ENCODE measurements at places on chromosomes 16 and 17.
A peak's percentile ranks its signal among the peaks of the same experiment; 100 is the strongest.

- no peak for DNase-seq
Measured at GRCh38 chr17:1110541-1110861, 69.3 kb downstream of the ABR start.

- no peak for DNase-seq
Measured at GRCh38 chr17:65529761-65530522, 31.5 kb downstream of the AXIN2 start.

GRCh38 chr17:43846963-43847371 is at the start of gene CD300LG:
Gene CD300LG, plus strand, starts transcription at chr17:43847176. Its CDS starts 41 bp downstream, at chr17:43847217.
- peak; percentile 49 for DNase-seq

DNA sequence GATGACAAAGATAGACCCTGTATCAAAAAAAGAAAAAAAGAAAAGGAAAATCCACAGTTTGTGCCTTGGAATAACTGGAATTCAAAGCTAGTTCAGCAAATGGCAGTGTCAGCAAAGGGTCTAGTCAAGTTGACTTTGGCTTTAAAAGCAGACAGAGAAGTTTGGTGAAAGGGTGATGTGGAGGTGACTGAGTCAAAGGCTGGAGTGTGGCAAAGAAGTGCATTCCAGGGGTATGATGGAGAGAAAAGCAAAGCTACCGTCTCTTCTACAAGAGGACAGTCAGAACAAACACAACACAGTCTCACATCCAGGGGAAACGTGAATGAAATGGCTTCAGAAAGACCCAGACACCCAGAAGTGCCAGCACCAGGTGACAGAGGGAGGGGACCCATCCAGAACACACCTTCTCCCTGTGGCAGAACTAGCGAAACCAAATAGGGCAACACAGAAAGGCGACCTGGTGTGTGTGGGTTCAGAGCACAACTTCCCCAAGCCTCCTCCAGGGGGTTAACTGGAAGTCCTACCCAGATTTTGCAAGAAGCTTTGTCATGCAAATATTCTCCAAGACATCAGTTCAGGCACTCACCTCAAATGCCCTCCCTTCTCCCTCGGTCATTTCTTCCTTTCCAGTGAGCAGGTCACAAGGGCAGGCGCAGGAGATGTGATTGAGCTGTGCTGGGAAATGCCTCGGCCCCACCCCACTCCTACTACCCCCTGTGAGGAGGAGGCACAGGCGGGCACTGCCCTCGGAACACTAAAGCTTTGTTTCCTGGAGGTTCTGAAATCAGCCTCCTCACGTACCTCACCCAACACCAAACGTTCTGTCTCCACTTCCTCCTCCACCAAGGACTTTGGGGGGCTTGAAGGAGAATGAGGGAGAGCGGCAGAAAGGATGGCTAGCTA is 481.9 kb downstream of the SOX9 start:
- DNase-seq: no peak

DNA sequence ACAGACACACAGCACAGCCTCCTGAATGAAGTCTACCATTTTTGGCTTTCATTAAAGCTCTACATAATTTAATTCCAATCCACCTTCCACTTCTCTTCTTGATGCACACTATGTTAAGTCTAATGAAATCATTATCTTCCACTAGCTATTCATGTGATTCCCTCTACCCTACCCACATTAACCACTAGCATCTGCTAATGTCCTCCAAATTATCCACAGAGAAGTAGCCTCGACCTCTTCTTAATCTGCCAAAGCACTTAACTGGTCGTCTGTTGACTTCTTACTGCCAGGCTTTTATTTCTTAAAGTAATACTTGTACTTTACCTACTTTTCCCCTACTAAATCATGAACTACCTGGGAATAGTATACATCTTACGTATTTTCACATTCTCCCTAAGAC is 91.8 kb downstream of the NCOR1 start:
- no peak for DNase-seq

- DNase-seq: peak; percentile 21
Measured at GRCh38 chr16:2296661-2297505, 29.0 kb upstream of the RNPS1 start.

GRCh38 chr17:4187076-4187475 is 44.1 kb downstream of the CYB5D2 start:
- DNase-seq: no peak

DNA sequence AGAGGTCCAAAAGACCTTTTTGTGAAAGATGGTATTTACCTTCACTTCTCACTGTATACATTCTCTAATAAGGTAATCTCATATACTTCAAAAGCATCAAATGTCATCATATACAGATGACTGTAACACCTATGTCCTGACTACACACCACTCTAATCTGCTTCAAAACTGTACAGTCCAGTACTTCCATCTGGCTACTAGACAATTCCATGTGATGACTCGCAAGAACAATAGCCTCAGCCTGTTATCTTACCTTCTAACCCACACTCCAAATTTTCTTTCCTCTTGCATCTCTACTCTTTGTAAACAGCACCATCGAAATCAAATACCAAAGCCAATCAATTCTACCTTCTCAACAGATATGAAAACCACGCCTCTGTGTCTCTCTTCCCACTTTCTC is 24.1 kb downstream of the MYO1D start:
- no peak for DNase-seq

DNA sequence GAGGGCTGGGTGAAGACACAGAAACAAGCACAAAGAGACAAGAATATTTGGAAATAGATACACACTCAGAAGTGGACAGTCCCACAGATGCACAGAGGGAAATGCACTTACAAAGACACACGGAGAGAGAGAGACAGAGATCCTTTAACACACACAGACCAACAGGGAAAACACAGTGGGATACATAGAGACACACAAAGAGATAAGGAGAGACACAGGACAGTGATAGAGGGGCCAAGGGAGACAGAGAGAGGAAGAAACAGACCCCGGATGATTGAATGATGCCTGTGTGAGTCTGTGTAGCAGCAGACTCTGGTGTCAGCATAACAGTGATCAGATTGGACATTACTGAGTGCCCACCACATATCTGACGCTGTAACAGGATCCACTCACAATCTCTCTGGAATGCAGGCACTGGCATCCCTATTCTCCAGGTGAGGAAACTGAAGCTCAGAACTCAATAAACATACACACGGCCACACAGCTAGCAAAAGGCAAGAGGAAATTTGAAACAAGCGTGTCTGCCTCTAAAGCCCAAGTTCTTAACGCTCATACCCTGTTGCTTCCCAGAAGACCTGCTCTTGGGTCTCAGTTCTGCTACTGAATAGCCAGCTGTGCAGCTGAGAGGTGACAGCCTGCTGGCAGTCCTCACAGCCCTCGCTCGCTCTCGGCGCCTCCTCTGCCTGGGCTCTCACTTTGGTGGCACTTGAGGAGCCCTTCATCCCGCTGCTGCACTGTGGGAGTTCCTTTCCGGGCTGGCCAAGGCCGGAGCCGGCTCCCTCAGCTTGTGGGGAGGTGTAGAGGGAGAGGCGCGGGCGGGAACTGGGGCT is 186.3 kb upstream of the NLRP1 start:
- DNase-seq: no peak

- DNase-seq: peak; percentile 32
Measured at GRCh38 chr16:21524068-21524751, 75.2 kb upstream of the METTL9 start.

DNA sequence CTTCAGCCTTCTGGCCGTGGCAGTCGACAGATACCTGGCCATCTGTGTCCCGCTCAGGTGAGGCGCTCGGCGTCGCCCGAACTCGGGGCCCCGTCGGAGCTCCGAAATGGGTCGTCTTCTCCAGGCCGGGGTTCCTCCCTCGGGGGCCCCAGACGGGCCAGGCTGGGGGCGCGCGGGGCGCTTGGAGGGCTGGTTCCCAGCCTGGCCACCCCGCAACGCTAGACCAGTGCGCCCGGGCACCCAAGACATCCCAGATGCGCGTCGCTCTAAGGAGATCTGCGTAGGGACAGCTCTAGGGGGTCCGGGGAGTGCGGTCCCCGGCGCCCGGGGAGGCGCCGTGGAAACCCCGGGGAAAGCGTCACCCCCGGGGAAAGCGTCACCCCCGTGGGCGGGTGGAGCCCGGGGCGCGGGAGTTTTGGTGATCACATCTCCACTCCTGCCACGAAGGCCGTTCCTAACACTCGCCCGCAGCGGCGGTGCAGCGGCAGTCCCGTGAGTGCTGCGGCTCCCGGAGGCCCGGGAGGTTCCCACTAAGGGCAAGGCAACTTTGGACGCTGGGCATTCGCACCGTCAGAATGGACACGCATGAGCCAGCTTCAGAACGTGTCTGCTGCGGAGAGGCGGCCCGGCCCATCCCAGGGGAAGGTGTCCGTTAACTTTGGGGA is 729 bp downstream of the ADORA2B start:
- no peak for DNase-seq

DNA sequence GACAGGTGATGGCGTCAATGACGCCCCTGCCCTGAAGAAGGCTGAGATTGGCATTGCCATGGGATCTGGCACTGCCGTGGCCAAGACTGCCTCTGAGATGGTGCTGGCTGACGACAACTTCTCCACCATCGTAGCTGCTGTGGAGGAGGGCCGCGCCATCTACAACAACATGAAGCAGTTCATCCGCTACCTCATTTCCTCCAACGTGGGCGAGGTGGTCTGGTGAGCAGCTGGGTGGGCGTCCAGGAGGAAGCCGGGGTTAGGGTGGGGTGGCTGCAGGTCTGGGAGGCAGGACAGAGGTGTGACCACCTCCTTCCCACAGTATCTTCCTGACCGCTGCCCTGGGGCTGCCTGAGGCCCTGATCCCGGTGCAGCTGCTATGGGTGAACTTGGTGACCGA is 23.2 kb downstream of the RABEP2 start:
- no peak for DNase-seq

- peak; percentile 78 for DNase-seq
Measured at GRCh38 chr17:77125432-77125901, 15.3 kb upstream of the SEC14L1 start.

GRCh38 chr17:7652388-7653356 is 1.9 kb downstream of the ATP1B2 start:
- no peak for DNase-seq

DNA sequence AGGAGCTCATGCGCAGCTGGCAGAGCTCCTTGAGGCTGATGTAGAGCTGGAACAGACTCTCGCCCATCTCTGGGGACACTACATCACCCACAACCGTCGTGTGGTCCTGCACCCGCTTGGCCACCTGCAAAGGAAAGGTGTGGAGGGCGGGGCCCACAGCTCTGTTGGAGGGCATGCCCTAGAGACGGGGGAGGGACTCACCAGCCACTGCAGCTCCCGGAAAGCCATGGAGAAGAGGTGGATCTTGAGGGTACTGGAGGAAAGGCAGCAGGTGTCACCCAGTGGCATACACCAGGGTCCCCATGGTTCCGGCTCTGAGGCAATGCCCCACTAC is 8.6 kb downstream of the UNC13D start:
- no peak for DNase-seq

- DNase-seq: no peak
Measured at GRCh38 chr17:37820995-37821713, 76.3 kb upstream of the HNF1B start.

GRCh38 chr16:71205482-71206131 is 24.9 kb downstream of the HYDIN start:
- no peak for DNase-seq

- DNase-seq: no peak
Measured at GRCh38 chr17:81123052-81124048, 42.0 kb upstream of the PVALEF start.

- DNase-seq: no peak
Measured at GRCh38 chr16:63050391-63050790, 1014.2 kb upstream of the CDH8 start.

DNA sequence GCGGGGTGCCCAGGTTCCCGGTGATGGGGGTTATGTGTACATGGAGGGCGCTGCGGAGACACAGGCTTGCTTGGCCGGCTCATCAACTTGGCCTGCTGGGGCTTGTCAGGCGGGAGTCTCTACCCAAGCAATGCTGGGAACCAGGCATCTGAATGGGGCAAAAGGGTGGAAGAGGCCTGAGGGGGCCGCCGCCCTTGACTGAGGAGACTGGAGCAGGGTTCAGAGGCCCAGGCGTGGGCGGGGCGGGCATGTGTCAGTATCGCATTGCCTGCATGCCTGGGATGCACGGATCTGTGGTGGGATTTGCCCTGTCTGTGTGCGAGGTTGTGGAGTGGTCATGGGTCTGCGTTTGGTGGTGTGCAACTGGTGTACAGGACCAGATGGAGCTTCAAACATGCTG is 21.1 kb downstream of the ARHGAP23 start:
- DNase-seq: peak; percentile 53

GRCh38 chr17:67016039-67016762 is 28.2 kb upstream of the CACNG1 start:
- DNase-seq: no peak

DNA sequence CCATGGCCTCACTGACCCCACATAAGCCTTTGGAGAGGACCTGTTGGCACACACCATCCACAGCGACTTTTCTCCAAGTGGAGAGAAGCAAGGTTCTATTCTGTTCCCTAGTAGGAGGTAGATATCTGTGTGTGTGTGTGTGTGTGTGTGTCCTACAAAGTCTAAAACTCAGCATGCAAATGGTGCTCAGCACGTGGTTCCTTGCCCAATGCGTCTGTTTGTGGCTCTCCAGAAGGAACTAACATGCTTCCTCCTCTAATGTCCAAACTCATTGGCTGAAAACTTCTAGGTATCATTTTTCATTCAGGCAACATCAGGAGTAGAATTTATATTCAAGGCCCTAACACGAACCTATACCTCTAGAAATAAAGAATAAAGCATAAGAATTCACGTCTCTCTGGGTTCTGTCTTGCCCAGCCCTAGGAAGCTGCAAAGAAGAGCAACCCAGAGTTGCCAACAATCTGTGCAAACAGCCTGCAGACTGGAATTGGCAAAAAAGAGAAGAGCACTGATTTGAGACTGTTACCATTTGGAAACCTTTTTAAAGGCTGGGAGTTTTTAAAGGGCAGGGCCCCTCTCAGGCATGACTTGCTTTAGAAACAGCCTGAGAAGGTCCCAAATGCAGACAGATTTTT is 25.5 kb downstream of the MAP3K14 start:
- DNase-seq: peak; percentile 71

DNA sequence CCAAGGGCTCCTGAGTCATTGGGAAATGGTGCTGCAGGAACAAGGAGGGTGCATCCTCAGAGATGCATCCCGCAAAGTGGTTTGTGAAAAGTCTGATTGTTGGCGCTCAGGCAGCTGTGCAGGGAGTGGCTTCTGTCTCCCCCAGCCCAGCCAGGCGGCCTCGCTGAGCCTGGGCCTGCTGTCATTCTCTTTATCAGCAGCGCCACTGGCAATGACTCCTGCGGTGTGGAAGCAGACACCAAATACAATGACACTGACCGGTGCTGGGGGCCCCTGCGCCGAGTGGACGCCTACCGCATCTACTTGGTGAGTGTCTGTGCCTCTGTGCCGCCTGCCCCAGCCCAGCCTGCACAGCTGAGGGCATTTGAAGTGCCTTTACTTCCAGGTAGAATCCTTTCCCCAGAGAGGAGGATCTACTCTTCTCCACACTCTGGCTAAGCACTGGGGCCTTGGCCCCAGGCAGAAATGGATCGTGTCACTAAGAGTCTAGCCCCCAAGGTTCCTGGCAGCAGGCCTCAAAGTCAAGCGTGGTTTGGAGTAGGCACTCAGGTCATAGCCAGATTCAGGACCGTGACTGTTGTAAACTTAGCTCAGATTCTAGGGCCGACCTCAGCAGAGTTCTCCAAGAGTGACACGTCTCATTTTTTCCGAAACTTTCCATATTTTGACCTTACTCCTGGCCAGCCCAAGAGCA is 19.3 kb upstream of the NAT9 start:
- DNase-seq: no peak

DNA sequence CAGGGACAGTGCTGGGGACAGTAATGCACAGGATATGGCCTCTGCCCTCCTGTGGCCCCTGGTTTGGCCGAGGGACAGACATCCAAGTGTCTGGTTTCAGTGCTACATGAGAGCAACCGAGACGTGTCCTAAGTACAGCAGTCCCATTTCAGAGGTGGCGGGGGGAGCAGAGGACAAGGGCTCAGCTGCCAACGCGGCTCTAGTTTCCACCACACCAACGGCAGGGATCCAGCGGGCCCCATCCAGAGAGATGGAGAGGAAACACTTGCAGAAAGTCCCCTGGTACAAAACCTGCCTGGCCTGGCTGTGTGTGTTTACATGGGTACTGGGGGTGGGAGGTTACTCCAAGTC is 125.8 kb upstream of the SMURF2 start:
- peak; percentile 74 for DNase-seq

Measured in muscle of leg (tissue), 16 donors.